NCI-H2029 (cell line): ENCODE measurements at places on chromosomes 7 and 10.

DNA sequence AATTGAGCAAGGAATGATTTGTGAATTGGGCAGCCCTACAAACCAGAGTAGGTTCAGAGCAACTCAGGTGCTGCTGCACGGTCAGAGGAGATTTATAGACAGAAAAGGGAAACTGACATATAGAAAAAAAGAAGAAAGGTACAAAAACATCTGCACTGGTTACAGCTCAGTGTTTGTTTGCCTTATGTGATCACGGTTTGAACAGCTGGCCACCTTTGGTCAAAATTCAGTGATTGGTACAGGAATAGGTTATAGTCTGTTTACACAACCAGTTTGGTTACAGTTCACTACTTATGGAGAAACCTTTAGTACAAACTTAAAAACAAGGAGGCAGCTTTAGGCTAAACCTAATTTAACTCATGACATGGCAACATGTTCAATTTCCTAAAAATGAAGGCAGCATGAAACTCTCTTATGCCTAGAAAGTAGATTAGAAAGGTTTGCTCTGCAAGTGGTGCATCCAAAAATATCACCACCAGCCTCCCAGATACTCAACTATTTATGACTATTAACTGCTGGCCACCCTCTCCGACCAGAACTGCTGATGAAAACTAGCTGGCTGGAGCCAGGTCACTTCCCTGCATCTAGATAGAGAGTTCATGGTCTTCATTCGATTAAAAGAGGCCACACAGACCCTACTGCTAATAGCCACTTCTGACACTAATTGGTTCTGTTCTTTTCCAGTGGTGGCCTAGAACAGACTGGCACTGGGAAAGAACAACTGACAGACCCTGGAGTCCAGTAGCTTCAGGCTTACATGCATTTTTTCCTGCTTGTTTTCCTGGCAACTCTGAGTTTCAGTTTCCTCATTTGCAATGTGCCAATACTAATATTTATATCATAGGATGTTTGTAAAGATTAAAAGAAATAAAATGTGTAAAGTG lies 548.0 kb downstream of the CCSER2 start:
- no peak for DNase-seq

- no peak for DNase-seq
Observed at GRCh38 chr10:70234668-70235447, 1.6 kb upstream of the PPA1 start.

- DNase-seq: no peak
Observed at GRCh38 chr7:38211486-38211885, 33.4 kb downstream of the STARD3NL start.

GRCh38 chr7:22853674-22854157 lies 31.1 kb upstream of the TOMM7 start:
- DNase-seq: no peak

GRCh38 chr7:99984593-99984992 lies 8.8 kb upstream of the AZGP1 start:
- peak; percentile 14 for DNase-seq
